Ovary (tissue), 10 donors: ENCODE measurements at places on chromosomes 12 and 14.
A peak's percentile ranks its signal among the peaks of the same experiment; 100 is the strongest.

DNA sequence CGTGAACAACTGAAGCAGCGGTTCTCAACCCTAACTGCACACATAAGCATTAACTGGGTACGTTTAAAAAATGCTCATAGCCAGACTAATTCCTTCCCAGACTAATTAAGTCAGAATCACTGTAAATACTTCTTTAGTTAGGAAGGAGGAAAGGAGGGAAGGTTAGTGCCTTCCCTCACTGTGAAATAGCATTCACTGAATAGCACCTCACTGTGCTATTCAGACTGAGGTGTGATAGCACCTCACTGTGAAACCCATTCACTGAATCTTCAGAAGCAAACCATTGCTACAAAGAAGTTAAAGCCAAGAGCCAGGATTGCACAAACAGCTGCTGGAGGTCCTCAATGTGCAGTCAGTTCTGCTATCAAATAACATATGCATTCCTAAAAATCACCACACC is 58.8 kb downstream of the RTN1 start:
- DNase-seq, result no peak

DNA sequence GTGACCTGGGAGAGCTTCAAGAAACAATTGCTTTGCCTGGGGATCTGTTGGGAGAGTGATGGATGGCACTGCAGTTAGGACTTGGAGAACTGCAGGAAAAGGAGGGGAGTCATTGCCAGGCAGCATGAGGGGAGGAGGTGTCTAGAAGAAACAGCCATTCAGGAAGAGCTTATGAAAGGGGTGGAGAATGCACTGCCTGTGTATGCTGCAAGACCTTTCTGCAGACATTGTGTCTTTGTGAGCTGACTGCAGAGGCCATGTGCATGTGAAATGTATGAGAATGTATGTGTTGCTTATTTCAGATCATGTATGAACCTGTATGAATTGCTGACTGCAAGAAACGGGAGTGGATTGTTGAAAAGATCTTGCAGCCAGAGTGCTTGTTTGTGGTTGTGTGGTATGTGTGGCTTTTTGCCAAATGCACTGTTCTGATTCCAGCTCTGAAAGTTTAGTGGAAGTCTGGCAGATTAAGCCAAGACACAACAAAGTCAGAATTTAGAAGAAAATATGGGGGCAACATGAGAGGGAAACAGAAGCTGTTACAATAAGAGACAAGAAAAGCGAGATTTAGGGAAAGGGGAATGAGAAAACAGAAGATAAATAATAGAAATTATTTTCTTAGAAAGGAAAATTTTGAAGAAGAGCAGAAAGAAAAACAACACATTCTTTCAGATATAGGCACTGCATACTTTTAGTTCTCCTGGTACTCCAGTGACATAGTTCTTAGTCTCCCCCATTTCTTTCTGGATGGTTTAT is 9.8 kb upstream of the RIMKLB start:
- peak; percentile 52 for DNase-seq

GRCh38 chr12:9707864-9708808 is 24.8 kb downstream of the CLECL1 start:
- DNase-seq, result no peak

DNA sequence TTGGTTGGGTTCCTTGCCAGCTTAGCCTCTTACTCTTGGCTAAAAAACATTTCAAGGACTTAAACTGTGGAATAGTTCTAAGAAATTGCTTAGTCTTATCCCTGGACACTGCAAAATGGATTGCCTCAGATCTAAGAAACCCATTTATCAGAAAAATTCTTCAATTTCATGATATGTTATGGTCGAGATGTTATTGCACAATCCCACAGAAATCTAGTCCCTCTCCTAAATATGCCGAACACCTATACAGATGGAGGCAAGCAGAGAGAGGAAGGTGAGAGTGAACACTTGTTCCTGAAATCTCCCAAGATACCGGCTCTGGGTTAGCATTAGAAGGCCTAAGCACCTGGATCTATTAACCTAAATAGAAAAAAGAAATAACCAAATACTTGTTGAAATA is 267.2 kb downstream of the PAWR start:
- DNase-seq, result no peak

GRCh38 chr14:64948612-64949210 is 6.2 kb upstream of the GPX2 start:
- no peak for DNase-seq

DNA sequence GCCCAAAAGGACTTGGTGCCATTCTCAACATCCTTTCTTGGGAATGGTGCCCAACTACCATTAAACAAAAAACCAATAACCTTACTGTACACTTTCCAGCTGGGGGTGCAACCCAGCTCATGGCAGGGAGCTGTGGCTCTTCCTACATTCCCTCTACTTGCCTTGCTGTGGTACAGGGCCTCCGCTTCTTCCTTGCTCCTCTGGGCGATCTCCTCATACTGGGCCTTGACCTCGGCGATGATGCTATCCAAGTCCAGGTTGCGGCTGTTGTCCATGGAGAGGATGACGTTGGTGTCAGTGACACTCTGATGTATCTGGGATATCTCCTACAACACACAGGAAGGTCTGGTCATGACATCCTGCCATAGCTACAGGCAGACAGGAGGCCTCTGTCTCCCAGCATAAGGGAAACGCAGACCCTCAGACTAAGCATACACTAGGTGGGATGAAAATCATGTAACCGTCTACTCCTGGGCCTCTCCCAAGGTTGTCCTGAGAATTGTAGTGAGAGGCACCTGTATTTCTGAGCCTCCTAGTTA is 3.9 kb downstream of the KRT2 start:
- DNase-seq, result no peak

GRCh38 chr12:115323223-115323905 is 639.4 kb upstream of the TBX3 start:
- DNase-seq, result no peak

DNA sequence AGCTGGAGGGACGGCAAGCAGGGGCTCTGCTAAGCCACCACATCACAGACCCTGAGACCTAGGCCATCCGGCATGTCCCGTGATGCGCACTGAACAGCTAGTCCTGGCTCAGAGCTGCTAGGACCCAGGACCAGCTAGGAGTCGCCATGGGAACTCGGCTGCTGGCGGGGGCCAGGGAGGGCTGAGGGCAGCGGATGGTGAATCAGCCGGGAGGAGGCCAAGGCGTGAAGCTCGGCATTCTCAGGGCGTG is 5.1 kb downstream of the AHNAK2 start:
- DNase-seq, result peak; percentile 82

GRCh38 chr14:71363946-71364925 is 457.0 kb downstream of the PCNX1 start:
- no peak for DNase-seq

GRCh38 chr12:128823916-128824839 is at the start of gene SLC15A4:
Gene SLC15A4 (minus strand): TSS chr12:128823958. CDS start chr12:128823943, 15 bp downstream.
- DNase-seq, result peak; percentile 95

- DNase-seq, result no peak
Observed at GRCh38 chr12:100185361-100185894, 15.2 kb upstream of the ACTR6 start.

- DNase-seq, result no peak
Observed at GRCh38 chr14:27387463-27387862, 789.6 kb upstream of the NOVA1 start.

DNA sequence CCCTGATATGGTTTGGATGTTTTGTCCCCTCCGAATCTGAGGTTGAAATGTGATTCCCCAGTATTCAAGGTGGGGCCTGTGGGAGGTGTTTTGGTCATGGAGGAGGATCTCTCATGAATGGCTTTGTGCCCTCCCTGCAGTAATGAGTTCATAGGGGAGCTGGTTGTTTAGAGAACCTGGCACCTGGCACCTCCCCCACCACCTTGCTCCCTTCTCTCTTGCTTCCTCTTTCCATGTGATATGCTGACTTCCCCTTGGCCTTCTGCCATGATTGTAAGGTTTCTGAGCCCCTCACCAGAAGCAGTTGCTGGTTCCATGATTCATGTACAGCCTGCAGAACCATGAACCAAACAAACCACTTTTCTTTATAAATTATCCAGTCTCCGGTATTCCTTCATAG is 32.6 kb downstream of the CD163L1 start:
- DNase-seq, result no peak

DNA sequence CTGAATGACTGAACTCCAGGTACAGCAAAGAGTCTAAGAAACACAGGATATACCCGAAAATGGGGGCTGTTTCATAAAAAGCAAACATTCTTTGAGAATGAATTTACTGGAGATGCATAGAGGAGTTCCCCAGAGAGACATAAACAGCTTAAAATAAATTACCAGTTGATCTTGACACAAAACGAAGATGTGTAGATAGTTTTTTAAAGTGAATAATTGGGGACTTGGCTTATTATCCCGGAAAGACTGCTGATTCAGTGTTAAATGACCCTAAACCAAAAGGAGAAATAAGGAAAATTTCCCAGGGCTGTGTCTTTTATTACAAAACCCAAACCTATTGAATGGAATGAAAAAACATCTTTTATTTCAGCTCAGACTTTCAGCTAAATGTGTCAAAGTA is 1052.8 kb upstream of the TMEM132C start:
- DNase-seq, result no peak

- DNase-seq, result no peak
Observed at GRCh38 chr12:45429831-45430230, 213.9 kb downstream of the ANO6 start.

GRCh38 chr14:96362071-96362964 is 823 bp downstream of the ATG2B start:
- peak; percentile 21 for DNase-seq

- DNase-seq, result no peak
Observed at GRCh38 chr12:38872156-38872555, 33.2 kb downstream of the CPNE8 start.
